ENCODE measurements at places on chromosomes 6 and 20.

DNA sequence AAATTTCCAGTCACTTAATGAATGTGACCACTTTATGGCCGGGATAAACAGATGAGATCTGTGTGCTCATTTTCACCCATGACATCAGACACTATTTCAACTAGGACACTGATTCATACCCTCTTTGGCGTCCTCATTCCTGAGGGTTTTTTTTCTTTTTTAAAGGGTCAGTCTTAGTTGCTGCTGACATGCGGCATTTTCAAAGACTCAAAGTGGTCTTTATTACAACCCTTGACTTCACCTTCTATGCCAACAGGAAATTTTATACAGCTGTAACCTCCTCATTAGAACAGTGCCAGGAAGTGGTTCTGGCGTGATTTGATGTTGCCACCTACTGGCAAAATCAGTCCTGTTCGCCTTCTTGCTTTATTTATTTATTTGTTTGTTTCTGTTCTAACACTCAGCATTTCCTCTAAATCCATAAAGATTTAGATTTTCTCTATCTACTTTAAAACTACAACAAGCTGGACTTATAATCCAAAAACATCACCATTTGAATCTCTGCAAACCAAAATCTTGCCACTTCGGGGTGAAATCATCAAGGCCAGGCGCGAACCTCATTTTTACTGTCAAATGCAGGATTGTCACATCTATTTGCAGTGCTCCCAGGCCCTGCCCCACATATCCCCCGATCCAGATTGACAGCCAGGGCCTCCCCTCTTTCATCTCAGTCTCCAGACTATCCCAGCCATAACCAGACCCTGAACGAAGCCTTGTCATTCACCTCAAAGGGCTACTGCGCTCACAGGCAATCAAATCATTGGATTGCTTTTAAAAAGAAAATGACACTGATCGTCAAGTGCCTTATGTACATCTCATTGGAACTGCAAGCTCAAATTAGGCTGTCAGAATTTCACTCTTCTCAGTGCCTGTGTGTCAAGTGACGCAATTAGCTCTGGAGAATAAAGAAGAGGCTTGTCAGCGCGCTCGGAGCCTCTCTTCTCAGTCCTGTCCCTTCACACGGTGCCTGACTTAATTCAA, 77.5 kb downstream of the C6orf118 start:
- DNase-seq = no peak

DNA sequence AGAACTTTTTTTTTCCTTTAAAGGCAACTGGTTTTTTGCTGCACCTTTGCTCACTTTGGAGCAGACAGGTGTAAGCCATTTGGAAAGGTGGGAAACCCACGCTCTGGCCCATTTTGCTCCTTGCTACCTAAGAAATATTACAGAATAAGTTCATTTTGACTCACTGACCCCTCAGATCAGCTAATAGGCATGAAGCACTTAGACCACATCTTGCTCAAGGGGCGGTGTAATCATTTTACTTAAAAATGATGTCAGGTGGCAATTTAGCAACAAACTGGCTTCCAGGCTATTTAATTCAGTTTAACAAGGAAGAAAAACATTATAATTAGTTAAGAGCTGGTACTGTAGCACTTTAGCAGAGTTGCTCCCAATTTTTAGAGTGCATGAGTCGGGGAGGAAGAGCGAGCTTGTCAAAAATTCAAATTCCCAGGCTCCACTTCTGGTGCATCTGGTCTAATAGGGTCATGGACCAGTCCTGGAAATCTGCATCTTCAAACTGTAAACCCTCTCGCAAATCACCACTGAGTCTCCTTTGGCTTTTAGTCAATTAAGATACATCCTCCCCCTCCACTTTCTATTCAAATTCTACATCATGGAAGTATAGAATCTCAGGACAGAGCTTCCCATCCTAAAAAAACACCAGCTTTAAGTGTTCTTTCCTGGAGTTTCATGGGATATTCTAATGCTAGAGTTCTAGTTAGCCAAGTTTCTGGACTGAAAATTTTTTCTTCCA, 38.2 kb downstream of the JAG1 start:
- no peak for DNase-seq

DNA sequence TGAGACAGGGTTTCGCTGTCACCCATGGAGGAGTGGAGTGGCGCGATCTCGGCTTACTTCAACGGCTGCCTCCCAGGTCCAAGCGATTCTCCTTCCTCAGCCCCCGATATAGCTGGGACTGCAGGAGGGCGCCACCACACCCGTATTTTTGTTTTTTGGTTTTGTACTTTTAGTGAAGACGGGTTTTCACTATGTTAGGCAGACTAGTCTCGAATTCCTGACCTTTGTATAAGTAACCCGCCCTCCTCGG, 115.4 kb upstream of the BTN3A2 start:
- no peak for DNase-seq

DNA sequence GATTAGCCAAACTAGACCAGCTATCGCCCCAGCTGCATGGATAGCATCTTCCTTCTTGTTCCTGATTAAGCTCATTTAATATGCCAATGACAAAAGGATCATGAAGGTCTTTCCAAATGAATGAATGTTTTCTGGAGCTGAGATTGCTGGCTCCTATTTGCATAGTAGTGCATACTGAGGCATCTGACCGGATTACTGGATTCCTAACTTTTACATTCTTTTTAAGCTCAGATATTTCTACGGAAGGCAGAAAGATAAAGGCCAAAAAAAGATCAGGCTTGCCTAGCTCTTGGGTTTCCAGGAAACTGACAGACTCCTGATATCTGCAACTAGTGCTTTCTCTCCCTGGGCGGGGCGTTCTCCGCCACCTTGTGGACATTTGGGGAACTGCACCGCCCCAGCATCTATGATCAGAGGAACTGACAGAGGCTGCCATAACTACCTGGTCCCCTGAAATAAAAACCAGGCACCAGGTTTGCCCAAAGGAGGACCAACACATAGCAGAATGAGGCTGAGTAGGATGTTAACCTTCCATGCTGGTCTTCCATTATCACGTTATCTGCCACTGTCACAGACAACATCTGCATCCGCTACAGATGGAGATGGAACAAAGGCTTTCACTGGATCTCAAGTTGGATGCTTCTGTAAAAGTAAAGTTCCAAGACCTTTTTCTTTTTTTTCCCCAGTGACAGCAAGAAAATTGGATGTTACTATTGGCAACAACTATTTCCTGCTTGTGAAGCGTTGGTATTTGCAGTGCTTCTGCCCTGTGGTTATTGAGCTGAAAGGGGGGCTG, 33.2 kb downstream of the NT5E start:
- peak; percentile 68 for DNase-seq

- DNase-seq = no peak
Observed at GRCh38 chr6:140540743-140541142, 1166.3 kb upstream of the CITED2 start.

- no peak for DNase-seq
Observed at GRCh38 chr6:102215425-102215824, 821.9 kb downstream of the GRIK2 start.

- DNase-seq = no peak
Observed at GRCh38 chr6:2186516-2186915, 58.9 kb downstream of the GMDS start.

GRCh38 chr6:34232901-34233300, 3.8 kb upstream of the HMGA1 start:
- no peak for DNase-seq

- no peak for DNase-seq
Observed at GRCh38 chr6:129638055-129638684, 71.8 kb downstream of the ARHGAP18 start.

- no peak for DNase-seq
Observed at GRCh38 chr20:14410869-14411555, 73.6 kb upstream of the FLRT3 start.

GRCh38 chr6:163249651-163250101, 164.8 kb upstream of the QKI start:
- DNase-seq = no peak

DNA sequence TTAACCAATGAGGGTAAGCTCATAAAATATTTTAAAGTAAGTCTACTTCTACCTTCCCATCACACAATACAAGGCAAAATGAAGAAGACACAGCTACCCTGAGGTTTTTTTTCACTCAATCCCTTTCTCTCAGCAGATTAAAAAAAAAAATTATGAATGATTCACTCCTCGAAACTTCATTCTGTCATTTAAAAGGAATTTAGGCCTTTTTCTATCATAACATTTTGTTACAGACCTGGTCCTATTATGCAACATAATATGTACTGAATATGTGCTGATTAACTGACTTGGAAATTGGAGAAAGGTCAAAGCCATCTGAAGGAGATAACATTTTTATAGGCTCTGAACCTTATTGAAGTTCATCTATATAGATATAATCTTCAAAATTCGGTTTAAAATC, 45.5 kb downstream of the PRL start:
- DNase-seq = no peak

Measured in CD8-positive, alpha-beta memory T cell (primary cell).